ENCODE measurements at places on chromosomes 6 and 20.
A peak's percentile ranks its signal among the peaks of the same experiment; 100 is the strongest.

DNA sequence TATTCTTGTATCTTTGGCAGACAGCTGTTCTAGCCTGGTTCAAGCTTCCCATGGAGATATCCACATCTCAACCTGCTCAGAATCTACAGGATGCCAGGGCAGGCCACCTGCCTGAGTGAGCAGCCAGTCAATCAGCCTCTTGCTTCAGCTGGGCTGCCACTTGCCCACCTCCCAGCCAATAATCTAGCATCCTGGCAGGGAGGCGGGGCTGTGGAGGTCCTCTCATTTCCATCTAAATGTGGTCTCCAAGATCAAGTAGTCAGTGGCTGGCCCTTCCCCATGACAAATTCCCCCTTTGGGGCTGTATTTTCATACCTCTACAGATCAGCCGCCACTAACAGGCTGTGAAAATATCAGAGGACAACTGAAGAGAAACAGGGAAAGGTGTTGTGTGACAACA lies 33.0 kb upstream of the SPDEF start:
- DNase-seq, result no peak

DNA sequence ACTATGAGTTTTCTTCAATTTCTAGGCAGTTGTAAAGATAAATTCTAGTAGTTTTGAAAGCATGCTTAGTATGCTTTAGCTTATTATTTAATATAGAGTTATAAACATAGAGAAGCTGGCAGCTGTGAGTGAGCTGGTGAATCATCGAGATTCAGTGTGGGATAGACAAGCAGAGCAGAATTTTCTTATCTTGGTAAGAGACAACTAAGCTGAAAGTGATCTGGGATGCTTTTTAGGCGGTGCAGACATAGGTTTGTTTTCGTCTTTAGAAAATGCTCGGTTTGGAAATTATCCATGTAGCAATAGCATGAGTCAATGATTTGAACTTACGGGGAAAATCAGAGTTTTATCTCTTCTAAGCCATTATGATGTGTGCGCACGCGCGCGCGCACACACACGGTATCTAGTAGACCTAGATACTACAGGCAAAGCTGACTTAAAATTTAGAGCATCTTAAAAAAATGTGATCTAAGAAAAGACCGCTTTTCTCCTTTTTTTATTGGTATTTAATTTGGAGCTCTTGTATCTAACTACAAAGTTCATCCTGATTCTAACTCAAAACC lies 128.3 kb upstream of the MAP3K7 start:
- DNase-seq, result peak; percentile 5

DNA sequence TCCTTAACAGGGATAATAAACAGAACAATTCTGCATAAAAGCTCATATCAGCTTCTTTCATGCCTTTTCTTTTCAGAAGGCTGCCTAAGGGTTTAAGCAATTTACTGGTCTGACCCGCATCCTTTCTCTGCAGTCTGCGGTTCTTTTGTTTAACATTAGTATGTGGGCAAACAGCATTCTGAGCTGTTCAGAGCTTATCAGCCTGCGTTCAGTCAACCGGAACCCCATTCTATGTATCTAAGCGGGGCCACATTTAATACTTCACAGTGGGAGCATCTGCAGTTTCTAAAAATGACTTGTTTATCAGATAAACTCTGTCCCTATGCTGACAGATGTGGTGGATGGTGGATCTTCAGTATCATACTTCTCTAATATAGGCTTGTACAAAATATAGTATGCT lies 758.9 kb upstream of the MMS22L start:
- DNase-seq, result no peak

DNA sequence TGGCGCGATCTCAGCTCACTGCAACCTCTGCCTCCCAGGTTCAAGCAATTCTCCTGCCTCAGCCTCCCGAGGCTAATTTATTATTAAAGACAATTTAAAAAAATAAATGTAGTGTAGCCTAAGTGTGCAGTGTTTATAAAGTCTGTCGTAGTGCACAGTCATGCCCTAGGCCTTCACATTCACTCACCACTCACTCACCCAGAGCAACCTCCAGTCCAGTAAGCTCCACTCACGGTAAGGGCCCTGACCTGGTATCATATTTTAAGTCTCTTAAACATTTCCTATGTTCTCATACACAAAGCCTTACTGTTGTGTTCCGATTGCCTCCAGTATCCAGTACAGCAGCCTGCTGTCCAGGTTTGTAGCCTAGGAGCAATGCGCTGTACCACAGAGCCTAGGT lies 168.2 kb upstream of the FOXQ1 start:
- peak; percentile 49 for DNase-seq

DNA sequence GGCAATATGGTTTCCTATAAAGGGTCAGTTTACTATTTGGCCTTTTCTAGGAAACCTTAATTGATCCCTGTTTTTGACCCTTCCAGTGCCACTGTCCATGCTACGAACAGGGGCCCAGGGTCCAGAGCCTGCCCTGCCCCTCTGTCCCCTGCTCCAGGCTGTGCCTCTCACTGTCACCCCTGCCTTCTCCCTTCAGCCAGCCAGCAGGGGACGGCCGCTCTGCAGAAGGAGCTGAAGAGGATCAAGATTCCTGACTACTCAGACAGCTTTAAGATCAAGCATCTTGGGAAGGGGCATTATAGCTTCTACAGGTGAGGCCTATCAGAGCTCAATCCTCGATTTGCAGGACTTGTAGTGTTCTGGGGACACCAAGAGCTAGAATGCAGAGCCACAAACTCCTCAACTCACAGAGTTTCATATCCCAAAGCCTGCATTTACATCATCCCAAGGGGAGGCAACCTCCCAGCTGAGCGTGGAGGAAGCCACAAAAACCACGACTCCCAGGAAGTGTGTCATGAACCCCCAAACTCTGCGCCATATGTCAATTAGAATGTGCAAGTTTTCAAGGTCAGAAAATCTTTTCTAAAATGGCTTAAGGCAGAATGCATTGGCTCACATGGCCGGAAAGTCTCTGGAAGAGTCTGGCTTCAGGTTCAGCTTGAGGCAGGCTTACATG lies 3.6 kb downstream of the BPI start:
- peak; percentile 71 for DNase-seq

DNA sequence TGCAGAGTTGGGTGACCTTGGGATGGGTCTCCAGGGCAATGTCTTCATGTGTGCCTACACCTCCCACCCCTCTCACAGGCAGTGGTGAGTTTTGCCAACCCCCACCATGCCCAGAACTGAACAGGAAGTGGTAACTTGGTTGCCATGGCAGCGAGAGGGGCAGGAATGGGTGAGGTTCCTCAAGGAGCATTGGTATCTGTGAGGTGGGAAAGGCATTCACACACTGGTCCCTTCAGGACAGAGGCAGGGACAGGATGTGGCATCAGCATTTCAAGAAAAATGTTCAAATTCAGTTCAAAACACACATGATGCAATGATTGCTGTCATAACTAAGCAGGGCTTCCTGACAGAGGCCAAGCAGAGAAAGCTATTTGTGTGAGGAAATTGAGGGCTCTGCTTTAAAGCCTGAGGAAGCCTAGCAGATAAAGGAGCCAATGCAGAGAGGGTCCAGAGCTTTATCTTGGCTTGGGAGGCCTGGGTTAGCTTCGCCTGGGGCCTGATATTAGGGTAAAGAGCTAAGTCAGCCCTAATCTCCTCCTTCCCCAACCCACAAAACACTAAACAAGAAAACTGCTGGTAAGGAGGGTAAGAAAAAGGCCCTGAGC lies 551 bp downstream of the TREML2 start:
- DNase-seq, result peak; percentile 59

DNA sequence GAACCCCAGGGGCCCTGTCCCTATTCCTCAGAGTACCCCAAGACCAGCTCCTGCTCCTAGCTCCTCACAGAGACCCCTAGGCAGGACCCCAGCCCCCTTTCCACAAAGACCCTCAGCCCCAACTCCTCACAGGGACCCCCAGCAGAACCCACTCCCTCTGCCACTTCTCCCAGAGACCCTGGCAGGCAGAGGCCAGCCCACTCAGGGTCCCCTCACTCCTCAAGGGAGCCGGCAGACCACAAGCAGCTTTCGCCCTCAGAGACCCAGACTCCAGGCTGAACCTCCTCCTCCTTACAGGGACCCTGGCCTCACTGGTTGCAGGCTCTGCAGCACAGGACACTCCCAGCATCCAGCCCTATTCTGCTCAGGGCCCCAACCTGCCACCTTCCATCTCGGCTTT lies 575 bp downstream of the SLC44A4 start:
- no peak for DNase-seq

Measured in fibroblast of skin of right biceps (primary cell).